ENCODE measurements at places on chromosomes 2 and 18. TPM values are rescaled to one million over a fixed set of nuclear protein-coding genes. Genes with fewer than 3 reads are reported as not detected.

DNA sequence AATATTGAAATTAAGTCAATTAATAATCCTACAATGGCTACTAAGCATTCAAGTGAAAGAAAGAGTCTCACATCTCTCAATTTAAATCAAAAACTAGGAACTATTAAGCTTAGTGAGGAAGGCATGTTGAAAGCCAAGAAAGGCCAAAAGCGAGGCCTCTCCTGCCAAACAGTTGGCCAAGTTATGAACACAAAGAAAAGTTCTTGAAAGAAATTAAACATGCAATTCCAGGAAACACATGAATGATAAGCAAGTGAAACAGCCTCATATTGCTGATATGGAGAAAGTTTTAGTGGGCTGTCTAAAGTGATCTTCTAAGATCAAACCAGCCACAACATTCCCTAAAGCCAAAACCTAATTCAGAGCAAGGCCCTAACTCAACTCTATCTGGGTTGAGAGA is 11.8 kb downstream of the RDH14 start:
- no peak for DNase-seq
- H3K36me3 ChIP-seq = no peaks in the 10 kb centered on the region
- no peak overlapping the region for H3K4me3 ChIP-seq
- no peaks in the 10 kb centered on the region for H3K27me3 ChIP-seq

DNA sequence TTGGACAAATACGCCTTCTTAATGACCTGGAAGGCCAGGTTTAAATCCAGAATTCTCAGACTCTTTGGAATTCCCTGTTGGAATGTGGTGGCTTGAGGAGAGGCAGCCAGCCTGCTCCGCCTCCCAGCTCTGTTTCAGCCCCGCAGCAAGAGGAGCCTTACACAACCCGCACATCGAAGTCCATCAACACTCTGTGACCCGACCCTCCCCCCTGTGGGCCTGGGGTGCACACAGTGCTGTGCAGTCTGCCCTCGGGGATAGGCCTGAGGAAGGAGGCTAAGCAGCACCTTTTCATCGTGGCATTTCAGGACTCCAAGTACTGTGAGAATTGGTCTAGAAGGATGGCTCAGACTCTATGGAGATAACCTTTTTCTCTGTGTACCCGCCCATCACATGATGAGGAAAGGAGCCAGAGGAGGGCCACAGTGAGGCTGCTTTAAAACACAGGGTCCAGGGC is 73.7 kb downstream of the GREB1L start:
- H3K4me1 ChIP-seq = no peaks in the 10 kb centered on the region
- DNase-seq = no peak
- no peaks in the 10 kb centered on the region for H3K36me3 ChIP-seq
- H3K4me3 ChIP-seq = no peak overlapping the region
- H3K27me3 ChIP-seq = no peaks in the 10 kb centered on the region

DNA sequence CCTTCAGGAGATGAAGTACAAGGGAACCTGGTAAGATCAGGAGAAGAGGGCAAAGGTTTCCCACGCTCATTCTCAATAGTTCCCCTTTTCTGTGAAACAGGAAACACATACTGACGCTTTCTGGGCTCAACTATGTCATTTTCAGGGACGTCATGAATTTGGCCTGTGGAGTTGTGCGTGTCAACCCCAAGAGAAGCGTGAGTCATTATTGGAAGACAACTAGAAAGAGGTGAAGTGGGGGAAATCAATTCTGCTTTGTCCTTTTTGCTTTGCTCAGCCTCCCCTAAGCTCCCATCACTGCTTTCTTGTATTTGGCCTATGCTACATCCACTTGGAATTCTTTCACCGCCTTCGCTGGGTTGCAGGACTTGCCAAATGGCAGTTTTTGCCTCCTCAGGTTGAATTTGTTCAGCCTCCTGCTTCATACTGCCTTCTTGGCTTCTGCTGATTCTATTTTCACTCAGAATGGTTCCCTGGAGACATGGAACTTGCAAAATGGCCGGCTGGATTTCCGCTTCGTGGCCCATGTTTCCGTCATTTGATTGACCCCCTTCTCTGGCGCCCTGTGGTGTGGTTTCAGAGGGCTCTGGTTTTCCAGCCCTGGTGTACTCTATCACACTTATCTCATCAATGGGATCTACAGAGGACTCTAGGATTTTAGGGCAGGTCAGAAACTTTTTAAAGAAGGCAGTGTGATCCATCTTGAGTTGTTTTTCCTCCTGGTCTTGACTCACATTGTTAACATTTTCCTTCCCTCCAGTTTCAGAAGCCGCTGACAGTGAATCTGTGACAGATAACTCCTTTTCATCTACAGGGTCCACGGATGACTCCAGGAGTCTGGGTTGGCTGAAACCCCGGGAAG is 93.3 kb downstream of the ALPK2 start:
- H3K4me3 ChIP-seq = no peak overlapping the region
- no peak for DNase-seq
- H3K27ac ChIP-seq = no peak overlapping the region
- peaks cover 6% of the 10 kb centered on the region for H3K4me1 ChIP-seq
- no peaks in the 10 kb centered on the region for H3K27me3 ChIP-seq
- no peaks in the 10 kb centered on the region for H3K36me3 ChIP-seq

DNA sequence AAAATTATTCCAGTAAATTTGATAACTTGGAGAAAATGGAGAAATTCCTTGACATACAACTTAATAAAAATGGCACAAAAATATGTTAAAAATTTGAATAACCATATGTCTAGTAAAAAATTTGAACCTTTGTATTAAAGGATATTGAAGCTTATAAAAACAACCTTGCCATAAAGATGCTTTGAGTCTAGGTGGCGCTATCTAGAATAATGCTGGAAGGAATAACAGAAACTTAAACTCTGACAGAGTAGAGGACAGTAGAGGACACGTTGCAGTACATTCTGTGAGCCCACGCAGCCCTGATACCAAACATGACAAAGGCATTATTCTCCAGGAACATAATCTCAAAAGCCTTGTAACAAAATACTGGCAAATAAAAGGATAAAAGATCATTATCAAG is 44.7 kb upstream of the ALKAL2 start:
- H3K27me3 ChIP-seq = no peaks in the 10 kb centered on the region
- no peak for DNase-seq
- H3K4me3 ChIP-seq = no peak overlapping the region
- H3K27ac ChIP-seq = no peak overlapping the region
- H3K4me1 ChIP-seq = no peaks in the 10 kb centered on the region
- H3K36me3 ChIP-seq = no peaks in the 10 kb centered on the region

- no peak overlapping the region for H3K4me3 ChIP-seq
- no peak overlapping the region for H3K27ac ChIP-seq
- DNase-seq = no peak
- H3K4me1 ChIP-seq = no peaks in the 10 kb centered on the region
- no peaks in the 10 kb centered on the region for H3K36me3 ChIP-seq
Measured at GRCh38 chr2:235859651-235860050, 308.5 kb downstream of the GBX2 start.

DNA sequence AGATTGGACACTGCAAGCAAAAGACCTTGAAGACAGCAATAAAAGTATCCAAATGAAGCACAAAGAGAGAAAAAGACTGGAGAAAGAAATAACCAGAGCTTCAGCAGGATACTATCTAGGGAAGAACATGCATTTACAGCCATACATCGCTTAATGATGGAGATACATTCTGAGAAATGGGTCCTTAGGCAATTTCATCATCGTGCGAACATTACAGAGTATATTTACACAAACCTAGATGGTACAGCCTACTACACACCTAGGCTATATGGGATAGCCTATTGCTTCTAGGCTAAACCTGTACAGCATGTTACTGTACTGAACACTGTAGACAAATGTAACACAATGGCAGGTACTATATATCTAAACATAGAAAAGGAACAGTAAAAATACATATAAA is 11.9 kb downstream of the OLA1 start:
- H3K36me3 ChIP-seq = no peaks in the 10 kb centered on the region
- H3K4me1 ChIP-seq = peaks cover 7% of the 10 kb centered on the region
- no peaks in the 10 kb centered on the region for H3K27me3 ChIP-seq
- no peak overlapping the region for H3K4me3 ChIP-seq
- no peak overlapping the region for H3K27ac ChIP-seq

DNA sequence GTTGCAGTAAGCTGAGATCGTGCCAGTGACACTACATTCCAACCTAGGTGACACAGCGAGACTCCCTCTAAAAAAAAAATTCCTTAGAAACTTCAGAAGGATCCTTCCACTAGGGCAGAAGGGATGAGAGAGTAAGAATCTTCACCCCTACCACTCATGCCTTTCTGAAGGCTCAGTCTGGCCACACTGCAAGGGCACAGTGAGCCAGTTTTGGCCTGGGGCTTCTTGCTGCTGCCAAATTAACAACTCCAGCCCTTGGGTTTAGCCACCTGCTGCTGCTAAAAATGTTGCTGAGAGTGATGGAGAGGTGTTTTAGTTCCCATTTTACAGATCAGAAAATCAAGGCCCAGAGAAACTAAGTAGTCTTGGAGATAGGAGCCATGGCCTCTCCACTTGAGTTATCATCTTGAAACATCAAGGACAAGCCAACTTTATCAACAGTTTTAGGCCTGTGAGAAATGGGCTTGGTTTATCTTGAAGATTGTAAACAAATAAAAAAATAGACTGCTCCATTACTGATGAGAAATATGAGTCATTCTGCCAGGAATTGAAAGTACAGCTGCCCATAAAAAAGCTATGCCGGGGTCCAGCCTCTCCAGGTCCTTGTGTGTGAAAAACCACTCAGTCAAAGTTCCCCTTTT is 31.9 kb upstream of the CASP8 start:
- no peaks in the 10 kb centered on the region for H3K36me3 ChIP-seq
- no peak for DNase-seq
- no peaks in the 10 kb centered on the region for H3K27me3 ChIP-seq
- peak overlapping the region; percentile 68 for H3K27ac ChIP-seq
- H3K4me3 ChIP-seq = no peak overlapping the region
- peaks cover 9% of the 10 kb centered on the region for H3K4me1 ChIP-seq

- DNase-seq = no peak
- no peak overlapping the region for H3K27ac ChIP-seq
Measured at GRCh38 chr2:7405861-7406715, 488.9 kb downstream of the RNF144A start.

DNA sequence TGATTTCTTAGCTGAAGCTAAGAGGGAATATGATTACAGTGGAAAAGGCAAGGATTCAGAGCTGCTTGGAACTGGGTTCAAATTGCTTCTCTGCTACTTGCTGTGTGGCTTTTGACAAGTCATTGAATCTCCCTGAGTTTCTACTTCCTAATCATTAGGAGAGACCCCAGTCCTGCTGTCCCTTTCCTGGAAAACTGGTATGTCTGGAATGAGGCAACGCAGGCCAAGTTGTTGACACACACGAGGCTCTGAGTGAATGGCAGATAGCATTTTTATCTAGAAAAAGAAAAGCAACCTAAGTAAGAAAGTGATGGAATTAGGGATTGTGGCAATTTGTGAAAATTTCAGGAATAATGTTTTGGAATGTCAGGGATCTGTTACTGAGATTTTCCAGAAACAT is 123.6 kb downstream of the LPIN1 start:
- no peak overlapping the region for H3K27ac ChIP-seq
- no peak for DNase-seq
- H3K36me3 ChIP-seq = no peaks in the 10 kb centered on the region

DNA sequence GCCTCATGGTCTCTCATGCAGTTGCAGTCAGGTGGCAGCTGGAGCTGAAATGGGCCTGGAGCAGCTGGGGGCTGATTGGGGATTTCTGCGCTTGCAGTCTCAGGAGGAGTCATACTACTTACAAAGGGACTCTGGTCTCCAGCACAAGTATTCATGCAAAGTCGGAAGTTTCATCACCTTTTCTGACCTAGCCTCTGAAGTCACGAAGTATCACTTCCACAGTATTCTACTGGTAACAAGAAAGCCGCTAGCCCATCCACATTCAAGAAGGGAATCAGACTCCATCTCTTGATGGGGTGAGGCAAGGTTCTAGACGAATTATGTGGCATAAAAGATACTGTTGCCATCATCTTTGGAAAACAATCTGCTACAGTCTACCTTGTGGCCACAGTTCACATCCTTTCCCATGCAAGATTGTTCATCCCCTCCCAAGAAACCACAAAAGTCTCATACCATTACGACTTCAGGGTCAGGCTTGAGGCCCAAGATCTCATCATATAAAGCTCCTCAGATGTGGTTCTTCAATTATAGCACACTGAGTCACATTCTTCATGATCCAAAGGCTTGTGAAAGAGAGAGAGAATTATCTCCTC is 95.3 kb downstream of the SMC6 start:
- no peak for DNase-seq
- H3K4me3 ChIP-seq = no peak overlapping the region
- H3K36me3 ChIP-seq = no peaks in the 10 kb centered on the region
- H3K4me1 ChIP-seq = no peaks in the 10 kb centered on the region

The KATNAL2 gene
- total RNA-seq = 2.2 TPM

The CYTIP gene
- 5.9 TPM for total RNA-seq

The FZD7 gene
- total RNA-seq = 13.9 TPM

The PRSS56 gene
- total RNA-seq = not detected

The YES1 gene
- 83.4 TPM for total RNA-seq

The PLGLB1 gene
- total RNA-seq = 2.5 TPM

The APCDD1 gene
- total RNA-seq = 10.7 TPM

The AGXT gene
- 1.9 TPM for total RNA-seq

Data from colonic mucosa (tissue), 4 donors.